ENCODE measurements at places on chromosomes 3 and 15.

- DNase-seq, result peak; percentile 90
These were observed 254.2 kb downstream of the ZBTB20 start for GRCh38 chr3:114892880-114893279.

GRCh38 chr15:52778457-52778856, 11.7 kb downstream of the ONECUT1 start:
- DNase-seq, result no peak

GRCh38 chr3:194990454-194991337, 280.3 kb downstream of the XXYLT1 start:
- DNase-seq, result no peak

- DNase-seq, result no peak
These were observed 984 bp upstream of the RPP25 start for GRCh38 chr15:74957476-74958035.

- peak; percentile 97 for DNase-seq
These were observed 129.8 kb downstream of the PPM1L start for GRCh38 chr3:160885791-160886286.

- no peak for DNase-seq
These were observed 334.5 kb upstream of the FRG2C start for GRCh38 chr3:75329476-75330097.

DNA sequence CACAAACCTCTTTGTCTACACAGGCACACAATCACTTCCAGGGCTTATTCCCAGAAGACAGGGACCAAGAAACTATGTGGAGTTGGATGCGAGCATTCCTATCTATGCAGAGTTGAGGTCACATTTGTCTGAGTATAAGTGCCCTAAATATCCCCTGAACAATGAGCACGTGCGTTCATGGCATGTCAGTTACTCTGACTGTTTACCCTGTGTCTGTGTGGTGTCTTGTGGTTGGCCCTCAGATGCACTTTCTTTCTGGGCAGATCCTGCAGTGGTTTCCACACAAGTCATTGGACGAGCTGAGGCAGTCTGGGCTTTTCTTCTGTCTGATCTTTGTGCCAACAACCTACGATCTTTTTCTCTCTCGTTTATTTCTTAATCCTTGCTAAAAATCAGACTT, 134.5 kb downstream of the FBN1 start:
- no peak for DNase-seq

DNA sequence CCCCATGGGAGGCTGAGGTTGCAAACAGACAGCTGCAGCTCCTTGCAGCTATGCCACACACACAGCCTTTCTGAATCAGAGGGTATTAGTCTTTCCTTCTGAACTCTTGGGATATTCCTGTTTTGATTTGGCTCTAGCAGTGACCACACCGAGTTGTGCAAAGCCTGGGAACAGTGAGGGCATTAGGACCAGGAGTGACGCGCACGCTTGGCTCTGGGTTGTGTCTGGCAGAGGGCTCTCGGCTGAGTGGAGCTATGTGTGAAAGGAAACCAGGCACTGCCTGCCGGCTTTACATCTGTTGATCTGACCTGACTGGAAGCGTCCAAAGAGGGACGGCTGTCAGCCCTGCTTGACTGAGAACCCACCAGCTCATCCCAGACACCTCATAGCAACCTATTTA, at the start of gene GALNT15:
TSS of gene GALNT15 (plus strand) at position 292 of the 400 bp plus-strand sequence. CDS start 472 bp downstream, outside the sequence.
- no peak for DNase-seq

GRCh38 chr15:42456531-42456930, 34.4 kb downstream of the ZNF106 start:
- no peak for DNase-seq

DNA sequence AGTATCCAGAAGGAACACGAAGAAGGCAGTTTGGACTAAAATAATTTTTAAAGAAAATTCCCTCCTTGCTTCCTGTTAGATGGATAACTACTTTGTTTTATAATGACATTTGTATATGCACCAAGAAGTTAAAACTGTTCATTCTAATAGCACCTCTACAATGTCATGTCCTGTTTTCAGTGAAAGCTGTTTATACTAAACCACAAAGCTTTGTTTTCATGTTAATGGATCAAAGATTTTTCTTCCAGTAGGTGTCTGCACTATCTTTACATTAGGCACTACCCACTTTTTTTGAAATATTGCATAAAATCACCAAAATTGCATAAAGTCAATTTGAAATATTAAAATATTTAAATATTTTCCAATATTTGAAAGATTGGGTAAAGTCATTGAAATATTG, 10.1 kb downstream of the RARRES1 start:
- no peak for DNase-seq

Measured in DMS 273 treated with DMSO at 0.1 percent for 48 hours (cell line).